Mesenteric fat pad (tissue), 1 donor: ENCODE measurements at places on chromosomes 4 and X. TPM values are rescaled to one million over a fixed set of nuclear protein-coding genes. Genes with fewer than 3 reads are reported as not detected.

ADGRL3 gene
- total RNA-seq, result 5.9 TPM

- peak; percentile 80 for DNase-seq
Measured at GRCh38 chr4:612052-612748, 13.2 kb upstream of the PDE6B start.

DNA sequence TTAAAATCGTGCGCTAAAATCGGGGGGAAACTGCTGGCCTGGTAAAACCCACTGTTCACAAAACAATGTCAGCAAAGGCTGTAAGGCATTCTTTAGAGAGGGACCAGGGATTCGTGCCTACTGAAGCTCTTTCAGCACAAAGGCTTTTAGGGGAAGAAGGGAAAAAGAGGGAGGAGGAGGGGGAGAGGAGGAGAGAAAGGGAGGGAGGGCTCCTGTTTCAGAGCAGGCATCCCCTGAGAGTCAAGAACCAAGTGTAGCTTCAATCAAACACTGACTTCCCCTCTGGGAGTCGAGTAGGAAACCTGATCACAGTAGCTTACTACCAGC lies 9.5 kb downstream of the BCOR start:
- DNase-seq, result no peak

DNA sequence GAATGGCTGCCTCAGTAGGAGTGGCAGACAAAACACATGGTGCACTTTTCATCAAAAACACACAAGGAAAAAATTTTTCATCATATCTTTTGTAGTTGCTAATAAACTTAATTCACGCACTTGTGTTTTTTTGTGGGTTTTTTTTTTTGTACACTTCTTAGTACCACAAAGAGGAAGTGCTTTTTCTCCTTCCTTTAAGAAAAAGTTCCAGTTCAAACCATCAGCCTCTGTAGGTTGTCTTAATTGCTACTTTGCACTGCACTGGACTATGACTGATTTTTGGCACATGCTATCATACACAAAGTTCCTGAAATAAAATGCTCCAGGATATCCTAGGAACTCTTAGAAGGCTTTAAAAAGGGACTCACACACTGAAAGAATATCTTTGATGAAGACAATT lies at the start of gene PHEX:
PHEX (plus strand) TSS at position 242 of the 400 bp plus-strand sequence. CDS start 681 bp downstream, outside the sequence.
- no peak for DNase-seq

DCAF12L1 gene
- total RNA-seq, result not detected

DNA sequence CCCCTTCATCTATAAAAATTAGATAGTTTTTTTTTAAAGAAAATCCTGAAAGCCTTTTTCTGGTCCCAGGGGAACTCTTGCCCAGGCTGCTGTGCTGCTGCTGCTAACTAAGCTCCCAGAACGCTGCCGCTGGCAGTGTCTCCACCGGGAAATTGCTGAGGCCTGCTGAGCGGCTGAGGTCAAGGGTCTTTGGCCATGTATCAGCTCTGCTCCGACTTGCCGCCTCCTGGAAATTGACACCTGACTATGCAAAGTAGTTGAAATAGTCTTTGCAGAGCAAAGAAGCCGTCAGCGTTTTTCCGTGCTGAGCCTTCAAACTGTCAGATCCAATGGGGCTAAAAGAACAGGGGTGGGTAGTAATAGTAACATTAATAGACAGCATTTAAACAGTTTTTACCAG lies 839 bp downstream of the QDPR start:
- DNase-seq, result no peak

AMER1 gene
- total RNA-seq, result 3.4 TPM

GAGE2A gene
- total RNA-seq, result not detected

DNA sequence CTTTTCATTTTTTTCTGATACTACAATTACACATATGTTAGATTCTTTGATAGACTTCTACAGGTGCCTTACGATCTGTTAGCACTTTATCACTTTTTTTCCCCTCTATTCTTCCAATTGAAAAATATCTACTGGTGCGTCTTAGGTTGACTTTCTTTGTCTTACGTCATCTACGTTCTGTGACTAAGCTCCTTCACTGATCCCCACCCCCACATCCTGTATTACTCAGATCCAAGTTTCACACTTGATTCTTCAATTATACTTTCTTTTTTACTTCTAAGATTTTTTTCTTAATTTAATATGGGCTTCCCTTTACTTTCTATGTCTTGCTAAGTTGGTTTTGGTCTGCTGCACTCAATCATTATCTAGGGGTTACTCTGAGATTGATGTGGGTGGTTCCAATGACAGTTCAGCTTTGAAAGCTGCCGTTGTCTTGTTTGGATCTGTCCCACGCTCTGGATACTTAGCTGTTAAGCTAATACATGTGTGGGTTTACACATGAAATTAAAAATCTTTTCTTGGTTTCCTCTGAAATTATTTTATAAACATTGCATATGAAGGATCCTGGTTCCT lies 1321.1 kb downstream of the RAPGEF2 start:
- no peak for DNase-seq

DNA sequence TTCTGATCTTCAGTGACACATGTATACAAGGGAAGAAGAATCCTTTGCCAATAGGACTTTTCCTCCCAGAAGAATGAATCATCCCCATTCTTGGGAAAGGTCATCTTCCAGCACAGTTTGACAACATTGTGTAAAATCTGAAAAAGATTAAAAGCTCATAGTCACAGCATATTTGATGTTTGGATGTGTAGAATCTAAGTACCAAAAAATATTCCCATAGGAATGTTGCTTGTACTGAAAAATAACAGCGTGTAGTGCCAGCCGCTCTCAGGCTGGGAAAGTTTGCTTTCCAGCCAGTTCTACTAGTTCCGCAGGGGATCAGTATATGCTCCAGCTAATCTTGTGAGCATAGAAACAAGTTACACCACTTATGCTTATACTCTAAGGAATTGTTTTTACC lies 74.7 kb upstream of the IL13RA1 start:
- DNase-seq, result no peak

DNA sequence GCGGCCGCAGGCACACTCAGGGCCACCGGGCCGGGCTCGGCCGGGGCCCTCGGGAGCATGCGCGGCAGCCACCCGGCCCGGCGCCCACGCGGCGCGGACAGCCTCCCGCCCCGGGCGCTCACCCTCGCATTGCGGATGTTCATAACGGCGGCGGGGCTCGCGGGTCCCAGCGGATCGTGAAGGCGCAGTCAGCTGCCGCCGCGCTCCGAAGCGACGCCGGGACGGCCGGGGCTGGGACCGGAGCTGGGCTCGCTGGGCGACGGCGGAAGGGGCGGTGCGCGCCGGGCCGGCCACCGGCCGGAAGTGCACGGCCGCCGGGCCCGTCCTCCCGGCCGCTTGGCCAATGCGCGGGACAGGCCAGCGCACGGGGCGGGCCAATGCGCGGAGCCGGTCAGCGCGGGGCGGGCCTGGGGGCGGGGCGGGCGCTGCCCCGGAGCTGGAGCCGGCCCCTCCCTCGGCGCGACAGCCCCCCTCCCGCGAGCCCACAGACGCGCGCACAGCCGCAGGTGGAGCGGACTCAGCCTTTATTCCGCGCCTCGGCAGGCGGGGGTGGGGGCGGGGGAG lies at the start of gene NAA10:
NAA10 (minus strand) TSS at position 276 of the 564 bp plus-strand sequence; CDS start at position 143, 133 bp downstream.
- DNase-seq, result no peak

- peak; percentile 88 for DNase-seq
Measured at GRCh38 chr4:1205586-1206298, 33.4 kb upstream of the SPON2 start.

- DNase-seq, result no peak
Measured at GRCh38 chr4:72744103-72744725, 175.2 kb upstream of the ADAMTS3 start.

GPRASP2 gene
- 5.5 TPM for total RNA-seq

DTHD1 gene
- 0.39 TPM for total RNA-seq

GRCh38 chrX:148609515-148610327 lies 109.3 kb downstream of the AFF2 start:
- no peak for DNase-seq

DNA sequence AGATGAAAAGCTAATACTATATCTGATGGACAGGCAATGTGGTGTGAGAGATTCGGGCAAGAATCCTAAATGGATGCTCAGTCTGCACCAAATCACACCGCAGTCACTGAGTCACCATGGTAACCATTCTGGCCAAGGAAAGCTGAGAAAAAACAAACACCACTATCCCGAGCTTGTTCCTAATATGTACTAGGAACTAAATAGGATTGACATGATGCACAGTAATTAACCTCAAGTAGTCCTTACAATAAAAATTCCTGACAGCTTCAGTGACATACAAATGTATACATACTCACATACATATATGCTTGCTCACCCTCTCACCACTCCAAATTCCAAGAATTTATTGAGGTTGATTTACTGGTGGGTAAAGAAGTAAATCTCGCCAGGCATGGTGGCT lies 1.1 kb upstream of the RAB40A start:
- no peak for DNase-seq

FBXL5 gene
- 124 TPM for total RNA-seq

- no peak for DNase-seq
Measured at GRCh38 chr4:53477636-53478035, 100.2 kb downstream of the FIP1L1 start.

- no peak for DNase-seq
Measured at GRCh38 chrX:40834225-40834624, 98.9 kb upstream of the MED14 start.

WNK3 gene
- 1.2 TPM for total RNA-seq

DNA sequence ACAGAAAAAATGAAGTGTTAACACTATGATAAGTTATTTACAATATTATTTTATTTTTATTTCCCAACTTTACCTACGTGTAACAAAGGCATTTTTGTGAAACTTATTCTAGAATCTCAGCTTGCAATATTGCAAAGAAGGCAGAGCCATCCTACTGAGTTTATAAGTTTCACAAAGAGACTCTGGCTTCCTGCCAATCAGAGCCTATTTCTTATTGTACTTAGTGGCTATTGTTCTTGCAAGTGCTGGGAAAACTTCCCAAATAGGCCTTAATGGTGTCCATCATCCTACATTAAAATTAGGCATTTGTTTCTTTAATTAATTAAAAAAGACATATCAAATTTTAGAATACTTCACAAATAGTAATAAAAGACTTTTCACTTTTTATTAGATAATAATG lies 233.2 kb downstream of the EPHA5 start:
- DNase-seq, result no peak

AMBN gene
- total RNA-seq, result not detected

GRCh38 chrX:2540426-2540947 lies 39.7 kb upstream of the DHRSX start:
- no peak for DNase-seq

- no peak for DNase-seq
Measured at GRCh38 chr4:77613267-77613666, 7.6 kb downstream of the CXCL13 start.

DNA sequence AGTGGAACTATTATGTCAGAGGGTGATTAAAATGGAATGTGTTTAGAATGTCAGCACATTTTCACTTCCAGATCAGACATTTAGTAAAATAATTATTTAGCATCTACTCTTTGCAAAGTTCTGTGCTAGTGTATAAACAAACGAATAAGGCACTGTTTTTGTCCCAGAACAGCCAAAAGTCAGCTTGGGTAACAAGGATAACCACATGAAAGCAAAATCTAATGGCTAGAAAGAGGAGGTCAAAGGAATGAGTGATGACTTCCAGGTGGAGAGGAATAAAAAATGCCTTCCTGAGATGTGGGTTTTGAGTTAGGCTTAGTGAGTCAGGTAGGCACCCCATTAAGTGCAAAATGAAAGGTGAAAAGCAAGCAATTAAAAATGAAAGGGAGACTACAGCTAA lies 112.6 kb downstream of the ATP10D start:
- no peak for DNase-seq

DNA sequence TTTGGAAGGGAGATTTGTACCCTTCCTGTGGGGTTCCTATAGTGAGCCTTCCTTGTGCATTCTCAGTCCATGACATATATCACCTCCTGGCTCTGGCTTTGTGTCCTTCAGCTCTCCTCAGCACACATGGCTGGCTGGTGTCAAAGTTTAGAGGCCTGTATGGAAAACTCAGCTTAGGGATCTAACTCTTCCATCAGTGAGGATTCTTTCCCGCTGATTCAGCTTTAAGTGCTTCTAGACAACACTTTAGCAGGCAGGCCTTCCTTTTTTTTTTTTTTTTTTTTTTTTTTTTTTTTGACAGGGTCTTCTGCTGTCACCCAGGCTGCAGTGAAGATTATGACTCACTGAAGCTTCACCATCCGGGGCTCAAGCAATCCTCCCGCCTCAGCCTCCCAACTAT lies 84.2 kb downstream of the NPNT start:
- no peak for DNase-seq

PFKFB1 gene
- 18.5 TPM for total RNA-seq

DNA sequence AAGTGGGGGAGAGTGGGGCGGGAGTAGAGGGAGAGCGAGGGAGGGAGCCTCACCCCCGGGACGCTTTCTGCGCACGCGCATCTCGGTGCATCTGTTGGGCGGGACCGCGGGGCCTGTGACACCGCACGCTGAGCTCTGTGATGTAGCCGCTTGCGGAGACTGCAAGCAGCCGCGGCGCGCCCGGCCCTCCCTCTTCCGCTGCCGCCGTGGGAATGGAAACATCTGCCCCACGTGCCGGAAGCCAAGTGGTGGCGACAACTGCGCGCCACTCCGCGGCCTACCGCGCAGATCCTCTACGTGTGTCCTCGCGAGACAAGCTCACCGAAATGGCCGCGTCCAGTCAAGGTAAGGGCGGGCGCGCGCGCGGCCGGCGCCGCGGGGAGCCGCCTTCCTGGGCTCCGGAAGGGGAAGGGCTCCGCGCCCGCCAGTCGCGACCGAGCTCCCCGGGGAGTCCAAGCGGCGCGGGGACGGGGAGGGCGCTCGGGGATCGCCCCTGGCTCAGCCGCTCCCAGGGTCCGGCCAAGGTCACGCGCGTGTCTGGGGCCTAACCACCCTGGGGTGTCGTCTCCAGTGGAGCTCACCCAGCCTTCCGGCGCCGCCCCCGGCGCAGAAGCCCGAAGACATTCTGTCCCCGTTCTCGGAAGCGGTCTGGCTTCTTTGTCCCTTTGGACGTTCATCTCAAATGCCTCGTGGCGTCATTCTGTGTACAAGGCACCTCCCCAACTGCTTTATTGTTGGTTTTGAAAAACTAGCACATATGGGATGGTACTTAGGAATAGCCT lies at the start of gene FUNDC2:
FUNDC2 (plus strand) TSS at position 118 of the 782 bp plus-strand sequence; CDS start at position 213, 95 bp downstream.
- DNase-seq, result peak; percentile 96

FGB gene
- total RNA-seq, result not detected

GRCh38 chr4:87745064-87745807 lies 54.1 kb upstream of the IBSP start:
- no peak for DNase-seq

MMRN1 gene
- 16.7 TPM for total RNA-seq

DNA sequence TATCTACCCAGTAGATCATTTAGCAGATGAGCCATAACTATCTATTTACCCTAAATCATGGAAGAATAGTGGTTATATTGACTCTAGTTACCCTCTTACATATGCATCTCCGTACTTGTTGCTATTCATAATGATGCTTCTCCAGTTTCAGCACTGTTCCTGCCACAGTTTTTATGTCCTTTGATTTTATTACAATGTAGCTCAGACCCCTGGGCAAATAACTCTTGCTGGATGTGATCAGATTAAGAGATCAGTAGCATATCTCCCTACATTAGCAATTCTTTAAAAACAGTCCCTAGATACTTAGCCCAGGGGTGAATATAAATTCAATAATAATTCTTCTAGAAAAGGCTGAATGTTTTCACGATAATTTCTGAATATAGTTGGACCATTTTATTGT lies 696.5 kb downstream of the ADGRL3 start:
- no peak for DNase-seq

GRCh38 chr4:128983771-128984485 lies 109.4 kb downstream of the SCLT1 start:
- no peak for DNase-seq
